Retinal pigment epithelial cell (primary cell): ENCODE measurements at places on chromosomes 6 and 20.
A peak's percentile ranks its signal among the peaks of the same experiment; 100 is the strongest.

GRCh38 chr6:83152913-83153312 is 40.2 kb downstream of the PGM3 start:
- DNase-seq, result no peak

DNA sequence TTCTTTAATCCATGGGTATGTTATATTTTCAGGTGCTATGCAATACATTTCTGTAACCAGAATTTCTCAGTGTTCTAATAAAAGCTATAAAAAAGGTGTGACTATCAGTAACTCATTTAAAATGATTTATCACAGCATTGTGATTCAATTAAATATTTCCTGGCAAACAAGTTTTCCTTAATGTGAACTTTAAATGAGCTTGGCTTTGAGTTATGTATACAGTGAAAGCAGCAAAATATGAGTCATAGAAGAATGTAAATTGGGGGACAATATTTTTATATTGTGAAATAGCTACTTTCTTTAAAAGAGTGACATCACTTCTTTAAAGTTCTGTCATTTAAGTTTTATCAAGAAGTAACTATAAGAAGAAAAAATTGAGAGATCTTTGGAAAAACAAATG is 484.9 kb upstream of the MAN1A1 start:
- DNase-seq, result no peak

GRCh38 chr20:61699495-61700374 is 365.9 kb downstream of the TAF4 start:
- no peak for DNase-seq

DNA sequence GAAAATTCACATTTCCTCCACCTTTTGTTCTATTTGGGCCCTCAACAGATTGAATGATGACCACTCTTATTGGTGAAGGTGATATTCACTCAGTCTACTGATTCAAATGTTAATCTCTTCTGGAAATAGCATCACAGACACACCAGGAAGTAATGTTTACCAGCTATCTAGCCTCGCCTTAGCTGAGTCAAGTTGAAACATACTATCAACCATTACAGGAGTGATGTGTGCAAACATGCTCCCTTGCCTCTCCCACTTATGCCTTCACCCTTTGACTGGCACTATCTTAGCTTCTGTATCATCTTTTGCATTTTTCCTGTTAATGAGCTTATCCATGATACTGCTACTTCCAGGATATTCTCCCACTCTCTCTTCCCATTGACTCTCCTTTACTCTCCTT is 191.9 kb downstream of the CENPW start:
- DNase-seq, result no peak

DNA sequence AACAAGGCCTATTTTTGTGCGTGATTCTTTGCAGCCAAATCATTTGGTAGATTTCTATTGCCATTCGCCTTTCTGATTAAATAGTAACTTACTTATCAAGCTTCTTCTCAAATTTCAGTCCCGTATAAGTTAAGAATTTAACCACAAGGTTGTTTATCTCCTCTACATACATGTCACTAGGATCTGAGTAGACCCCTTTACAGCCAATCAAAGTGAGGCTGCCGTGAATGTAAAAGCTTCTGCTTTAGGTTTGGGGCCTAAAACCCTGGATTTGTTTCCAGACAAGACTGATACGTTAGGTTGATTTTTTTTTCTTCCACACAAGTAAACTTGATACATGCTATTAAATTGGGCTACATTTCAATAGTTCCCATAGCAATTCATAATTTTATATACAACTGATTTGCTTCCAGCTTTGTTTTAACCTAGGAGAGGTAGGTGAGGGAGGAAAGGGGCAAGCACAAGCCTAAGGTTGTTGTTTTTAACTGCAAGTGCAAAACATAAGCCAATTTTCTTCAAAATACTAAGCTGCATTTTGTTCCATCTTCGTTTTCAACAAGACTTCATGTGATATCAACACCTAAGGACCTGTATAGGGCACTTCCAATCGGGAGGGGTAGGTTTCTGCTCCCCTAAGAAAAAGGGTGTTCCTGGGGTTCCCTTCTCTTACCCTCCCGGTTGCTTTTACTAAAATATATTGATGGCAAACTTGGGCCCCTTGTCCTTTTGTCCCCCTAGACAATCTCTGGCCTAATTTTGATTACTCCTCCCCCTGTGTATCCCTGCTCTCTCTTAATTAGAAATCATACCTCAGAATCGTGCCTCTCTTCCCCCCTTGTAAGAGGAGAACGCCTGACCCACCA is 1.7 kb downstream of the RANBP9 start:
- no peak for DNase-seq

- no peak for DNase-seq
These were observed 15.6 kb downstream of the COL21A1 start for GRCh38 chr6:56231827-56232226.

DNA sequence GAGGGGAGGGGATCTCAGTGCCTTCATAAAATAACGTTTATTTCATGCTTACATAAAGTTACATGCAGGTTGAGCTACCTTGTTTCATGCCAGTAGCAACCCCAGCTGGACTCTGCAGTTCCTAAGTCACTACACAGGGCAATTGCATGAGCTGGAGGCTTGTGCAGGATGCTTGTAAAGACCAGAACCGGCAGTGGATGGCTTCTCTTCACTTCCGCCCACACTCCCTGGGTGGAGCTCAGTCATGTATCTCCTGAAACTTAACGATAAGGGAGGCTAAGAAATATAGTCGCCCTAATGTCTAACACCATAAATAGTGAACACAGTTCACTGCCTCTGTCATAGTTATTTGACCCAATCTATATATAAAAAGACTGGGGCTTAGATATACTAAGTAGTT is 99.4 kb upstream of the RAB32 start:
- no peak for DNase-seq

GRCh38 chr6:20061952-20062351 is 150.3 kb downstream of the MBOAT1 start:
- DNase-seq, result no peak

- DNase-seq, result no peak
These were observed 25.2 kb downstream of the STX7 start for GRCh38 chr6:132487762-132488161.

- no peak for DNase-seq
These were observed at the start of gene DDX43 for GRCh38 chr6:73394577-73395354. DDX43 (plus strand) TSS chr6:73394828; CDS start chr6:73394906, 78 bp downstream.

GRCh38 chr6:157859775-157860504 is 36.9 kb downstream of the SNX9 start:
- no peak for DNase-seq

GRCh38 chr20:3402453-3402852 is 5.0 kb downstream of the DNAAF9 start:
- no peak for DNase-seq

DNA sequence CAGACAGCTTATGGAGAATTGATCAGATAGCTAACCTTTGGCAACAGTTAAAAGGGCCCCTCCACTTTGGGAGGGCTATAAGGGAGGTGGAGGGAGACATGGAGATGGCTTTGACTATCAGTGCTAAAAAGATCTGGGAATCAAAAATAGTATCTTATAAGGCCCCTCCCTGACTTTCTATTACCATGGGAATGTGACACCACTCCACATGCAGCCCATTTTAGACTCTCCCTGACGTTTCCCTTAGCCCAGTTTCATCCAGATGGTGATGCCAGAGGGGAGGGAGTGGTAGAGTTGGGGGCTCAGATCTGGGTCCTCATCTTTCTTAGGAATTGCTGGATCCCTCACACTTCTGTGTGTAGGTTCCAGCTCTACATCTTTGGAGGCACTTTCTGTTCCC is 200.0 kb upstream of the DTNBP1 start:
- no peak for DNase-seq

GRCh38 chr6:155235087-155235486 is 28.7 kb upstream of the CLDN20 start:
- no peak for DNase-seq

DNA sequence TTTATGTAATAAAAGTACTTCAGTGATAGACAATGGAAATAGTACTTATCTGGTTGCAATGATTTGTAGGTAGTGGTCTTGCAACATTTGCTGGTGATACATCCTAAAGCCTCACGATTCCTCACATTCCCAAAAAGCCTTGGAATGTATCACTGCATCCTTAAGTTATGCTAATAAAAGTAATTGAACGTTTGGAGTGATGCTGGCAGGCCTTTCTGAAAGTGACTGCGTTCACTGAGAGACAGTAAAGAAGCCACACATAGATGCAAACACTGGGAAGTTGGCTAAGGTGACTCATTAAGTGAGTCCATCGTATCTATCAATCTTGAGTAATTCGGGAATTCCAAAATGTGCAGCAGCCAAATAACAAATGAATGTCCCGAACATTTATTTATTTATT is 444.1 kb upstream of the SOX4 start:
- no peak for DNase-seq

DNA sequence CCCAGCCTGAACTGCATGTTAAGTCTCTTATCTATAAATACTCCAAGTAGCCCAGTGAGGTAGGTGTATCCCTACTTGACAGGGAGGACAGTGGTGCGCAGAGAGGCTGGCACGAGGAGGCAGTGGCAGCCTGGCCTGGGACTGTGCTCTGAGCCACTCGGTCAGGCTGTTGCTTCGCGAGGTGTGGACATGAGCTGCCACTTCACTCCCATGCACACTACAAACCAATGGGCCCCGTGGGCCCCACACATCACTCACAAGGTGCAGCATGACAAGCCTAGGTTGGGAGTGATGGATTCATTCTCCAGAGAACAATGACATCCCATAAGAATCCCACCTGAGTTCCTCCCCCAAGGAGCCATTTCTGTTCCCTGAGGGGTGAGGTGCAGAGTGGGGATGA is 54.9 kb downstream of the TMEM242 start:
- no peak for DNase-seq

- no peak for DNase-seq
These were observed 73.2 kb downstream of the TRERF1 start for GRCh38 chr6:42378536-42378935.

GRCh38 chr6:35737413-35738211 is 780 bp downstream of the ARMC12 start:
- peak; percentile 46 for DNase-seq

DNA sequence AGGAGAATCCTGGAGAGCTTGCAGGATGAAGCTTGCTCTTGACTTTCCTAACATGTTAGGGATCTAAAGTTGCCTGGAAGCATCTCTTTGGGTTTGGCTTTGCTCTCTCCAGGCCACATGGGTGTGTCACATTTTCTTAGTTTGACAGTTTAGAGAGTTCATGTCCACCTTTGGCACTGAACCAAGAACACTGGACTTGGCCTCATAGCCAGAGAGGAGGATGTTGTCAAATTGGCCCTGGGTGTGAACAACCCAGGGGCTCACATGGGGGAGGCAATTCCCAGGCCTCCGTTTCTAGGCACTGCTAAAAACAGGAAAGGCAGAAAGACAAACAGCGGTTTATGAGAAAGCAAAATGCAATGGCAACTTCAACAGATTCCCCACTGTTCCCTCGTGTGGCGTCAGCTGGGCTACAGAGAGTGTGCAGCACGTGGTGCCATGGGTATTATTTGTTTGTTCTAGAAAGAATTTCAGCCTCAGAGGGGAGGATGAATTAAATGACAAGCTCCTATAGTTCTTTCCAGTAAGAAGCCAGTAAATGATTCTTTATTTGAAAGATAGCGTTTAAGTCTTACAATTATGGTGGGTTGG is 93.9 kb downstream of the CLIC5 start:
- DNase-seq, result no peak
